ENCODE measurements at places on chromosomes 5 and 9.
A peak's percentile ranks its signal among the peaks of the same experiment; 100 is the strongest.

- no peak for DNase-seq
Measured at GRCh38 chr5:132505641-132506040, 15.1 kb upstream of the IRF1 start.

DNA sequence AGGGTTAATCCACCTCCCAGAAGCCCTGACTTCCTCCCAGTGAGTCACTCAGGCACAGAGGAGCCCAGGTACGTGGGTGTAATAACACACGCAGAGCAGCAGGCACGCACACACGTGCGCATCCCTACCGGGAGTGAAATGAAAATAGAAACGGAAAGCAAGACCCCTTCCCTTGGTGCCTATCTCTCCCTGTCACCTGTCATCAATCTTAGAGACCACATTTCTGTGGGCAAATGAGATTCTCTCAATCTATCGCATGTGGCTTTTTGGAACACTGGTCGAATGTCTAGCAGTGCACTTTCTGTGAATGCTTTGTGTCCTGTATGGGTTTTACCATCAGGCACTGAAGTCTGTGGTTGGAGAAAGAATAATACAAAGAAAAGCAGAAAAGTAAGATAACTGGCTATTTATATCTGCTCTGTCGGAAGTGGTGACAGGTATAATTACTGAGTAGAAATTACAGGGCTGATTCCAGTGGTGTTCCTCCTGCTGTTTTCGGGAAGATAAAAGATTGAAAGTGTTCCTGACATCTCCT is 137.7 kb upstream of the GRIA1 start:
- DNase-seq: no peak

- DNase-seq: no peak
Measured at GRCh38 chr5:27854243-27854852, 816.0 kb upstream of the CDH9 start.

- DNase-seq: no peak
Measured at GRCh38 chr9:129354498-129354897, 176.4 kb upstream of the IER5L start.

DNA sequence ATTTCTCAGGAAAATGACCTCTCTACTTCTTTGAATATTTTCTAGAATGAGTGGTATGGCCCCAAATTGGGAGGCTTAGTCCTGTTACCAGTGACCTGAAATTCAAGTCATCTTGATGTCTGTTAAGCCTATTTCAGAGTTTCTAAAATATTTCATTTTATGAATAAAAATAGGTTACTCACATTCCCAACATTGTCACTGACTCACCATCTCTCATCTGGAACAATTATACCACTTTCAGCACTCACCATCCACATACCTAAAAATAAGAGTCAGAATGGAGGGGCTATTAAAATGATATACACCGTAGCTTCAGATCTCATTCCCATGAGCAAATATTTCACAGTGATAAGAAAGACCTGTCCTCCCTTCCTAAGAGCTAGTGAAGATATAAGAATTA is 71.8 kb downstream of the KIAA1958 start:
- no peak for DNase-seq

- no peak for DNase-seq
Measured at GRCh38 chr5:56108246-56108645, 113.5 kb upstream of the IL6ST start.

GRCh38 chr5:109630093-109630492 is 59.6 kb upstream of the MAN2A1 start:
- DNase-seq: no peak

- DNase-seq: no peak
Measured at GRCh38 chr5:109866051-109866450, 176.3 kb downstream of the MAN2A1 start.

- no peak for DNase-seq
Measured at GRCh38 chr5:78364005-78364404, 3.6 kb downstream of the SCAMP1 start.

GRCh38 chr5:9428272-9428671 is 117.6 kb downstream of the SEMA5A start:
- no peak for DNase-seq

- peak; percentile 56 for DNase-seq
Measured at GRCh38 chr9:69674716-69675438, 2.7 kb upstream of the APBA1 start.

DNA sequence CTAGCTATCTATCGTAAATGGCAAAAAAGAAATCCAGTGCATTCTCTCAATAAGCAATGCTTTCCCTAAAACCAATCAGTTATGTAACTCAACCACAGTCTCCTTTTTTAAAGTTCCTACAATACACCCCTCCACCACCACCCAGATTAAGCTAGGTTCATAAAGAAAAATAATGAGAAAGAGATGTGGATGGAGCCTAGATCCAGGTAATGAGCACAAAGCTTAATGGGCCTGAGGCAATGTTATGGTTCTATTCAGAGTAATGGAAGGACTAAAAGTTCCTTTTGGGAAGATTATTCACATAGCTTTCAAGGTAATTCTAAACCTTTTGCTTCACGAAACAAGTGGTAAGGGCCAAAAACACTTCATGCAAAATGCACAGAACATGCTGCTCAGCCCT is 113.5 kb downstream of the MPDZ start:
- DNase-seq: peak; percentile 42

GRCh38 chr9:77597057-77597456 is 51.1 kb downstream of the GNA14 start:
- DNase-seq: no peak

DNA sequence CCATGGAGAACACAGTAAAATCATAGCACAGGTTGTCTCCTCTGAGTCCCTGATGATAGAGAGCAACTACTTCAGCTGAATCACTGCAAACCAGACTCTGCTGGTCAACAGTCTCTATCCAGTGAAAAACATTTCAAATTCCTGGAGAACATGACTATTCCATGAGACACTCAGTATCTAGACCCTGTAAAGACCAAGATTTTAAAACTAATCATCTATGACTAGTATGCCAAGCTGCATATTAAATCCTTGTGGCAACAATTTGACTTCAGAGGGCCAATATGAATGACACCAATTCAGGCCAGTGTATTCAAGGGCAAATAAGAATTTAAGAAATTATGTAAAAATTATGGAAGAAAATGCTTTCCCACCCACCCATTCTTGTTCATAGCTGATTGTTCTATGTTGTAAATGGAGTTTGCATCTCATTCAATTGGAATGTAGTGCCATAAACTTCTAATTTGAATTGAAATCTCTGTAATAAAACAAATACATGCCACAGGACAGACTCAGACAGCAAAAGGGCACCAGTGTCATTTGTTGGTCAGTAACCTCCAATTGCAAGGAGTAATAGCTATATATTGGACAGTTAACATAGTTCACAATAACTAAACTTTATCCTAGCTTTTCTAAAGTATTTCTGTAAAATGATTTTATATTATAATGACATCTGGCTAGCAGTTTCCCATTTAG is 80.1 kb upstream of the LPAR1 start:
- DNase-seq: no peak

DNA sequence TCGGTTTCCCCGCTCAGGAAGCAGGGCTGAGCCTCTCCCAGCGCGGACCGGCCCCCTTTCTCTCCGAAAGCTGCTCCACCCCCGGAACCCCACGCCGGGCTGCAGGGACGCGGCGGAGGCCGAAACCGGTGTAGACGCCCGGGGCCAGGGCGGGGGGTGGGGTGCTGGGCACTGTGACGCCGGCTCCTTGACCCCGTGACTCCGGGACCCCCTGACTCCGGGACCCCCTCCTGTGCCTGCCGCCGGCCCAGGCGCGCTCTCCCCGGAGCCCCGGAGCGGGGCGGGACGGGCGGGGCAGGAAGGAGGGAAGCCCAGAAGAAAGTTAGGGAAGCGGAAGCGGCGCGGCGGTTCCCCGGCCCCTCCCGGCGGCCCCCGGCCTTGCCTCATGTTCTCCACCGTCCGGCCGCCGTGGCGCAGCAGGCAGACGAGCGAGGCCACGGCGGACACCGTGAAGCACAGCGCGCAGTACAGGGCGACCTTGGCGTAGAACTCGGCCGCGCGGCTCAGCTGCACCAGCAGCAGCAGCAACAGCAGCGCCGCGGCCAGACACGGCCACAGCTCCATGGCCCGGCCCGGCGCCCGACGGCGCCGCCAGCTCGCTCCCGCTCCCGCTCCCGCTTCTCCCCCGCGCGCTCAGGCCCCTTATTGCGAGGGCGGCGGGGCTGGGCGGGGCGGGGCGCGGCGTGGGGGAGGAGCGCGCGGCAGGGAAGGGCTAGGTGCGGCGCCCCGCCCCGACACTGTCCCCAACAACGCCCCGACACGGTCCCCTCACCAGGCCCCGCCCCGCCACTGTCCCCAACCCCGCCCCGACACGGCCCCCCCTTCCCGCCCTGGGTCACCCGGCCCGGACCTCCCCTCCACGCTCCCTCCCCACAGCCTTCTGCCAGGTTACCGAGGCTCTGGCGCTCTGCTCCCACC is at the start of gene AGPAT2:
Gene AGPAT2, minus strand, starts transcription at position 664 of the 918 bp plus-strand sequence. Its CDS starts 100 bp downstream, at position 564.
- DNase-seq: no peak

GRCh38 chr5:75992753-75993152 is 90.4 kb upstream of the SV2C start:
- DNase-seq: no peak

DNA sequence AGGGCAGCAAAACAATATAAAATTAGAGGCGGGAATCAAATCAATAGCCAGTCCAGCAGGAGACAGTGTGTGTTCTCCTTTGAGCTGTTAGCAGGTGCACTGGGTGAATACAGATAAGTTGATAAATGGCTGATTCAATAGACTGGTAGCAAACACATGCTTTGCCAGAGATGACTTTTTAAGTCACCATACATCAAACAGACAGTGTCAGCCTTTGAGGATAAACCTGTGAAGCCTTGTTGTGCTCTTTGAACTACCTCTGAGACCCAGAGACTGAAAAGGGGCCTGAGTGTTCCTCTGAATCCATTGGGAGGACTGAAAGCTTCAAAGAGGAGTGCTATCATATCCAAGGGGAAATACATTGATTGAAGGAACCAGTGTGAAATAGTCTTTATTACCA is 301.9 kb downstream of the RASEF start:
- no peak for DNase-seq

DNA sequence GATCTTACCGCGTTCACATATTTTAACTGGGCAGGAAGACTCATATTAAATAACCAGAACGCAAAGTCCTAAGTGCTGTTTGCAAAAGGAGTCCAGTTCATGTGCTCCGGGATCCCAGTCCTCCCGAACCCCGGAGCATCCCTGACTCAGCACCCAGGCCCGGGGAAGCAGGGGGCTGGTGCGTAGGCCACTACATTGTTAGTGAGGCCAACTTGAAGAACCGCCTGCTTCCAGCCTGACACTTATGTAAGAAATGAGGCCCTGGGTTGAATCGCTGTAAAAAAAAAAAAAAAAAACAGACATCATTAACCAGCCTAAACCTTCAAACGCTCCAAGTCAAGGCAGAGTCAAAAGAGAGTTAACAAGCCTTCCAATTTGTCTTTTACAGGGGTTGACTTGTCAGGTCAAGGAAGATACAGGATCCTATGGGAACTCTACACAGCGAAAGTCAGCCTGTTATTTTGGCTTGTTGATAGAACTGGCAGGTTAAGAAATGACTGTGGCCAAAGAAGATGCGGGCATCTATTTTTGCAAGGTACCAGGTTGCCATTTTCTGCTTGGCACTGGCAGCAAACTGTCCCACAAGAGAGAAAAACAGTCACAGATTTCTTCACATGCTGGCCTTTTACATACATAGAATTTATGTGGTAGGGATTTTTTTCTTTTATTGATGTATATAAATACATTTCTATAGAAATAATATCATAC is 93.3 kb downstream of the ACTL7B start:
- DNase-seq: no peak

DNA sequence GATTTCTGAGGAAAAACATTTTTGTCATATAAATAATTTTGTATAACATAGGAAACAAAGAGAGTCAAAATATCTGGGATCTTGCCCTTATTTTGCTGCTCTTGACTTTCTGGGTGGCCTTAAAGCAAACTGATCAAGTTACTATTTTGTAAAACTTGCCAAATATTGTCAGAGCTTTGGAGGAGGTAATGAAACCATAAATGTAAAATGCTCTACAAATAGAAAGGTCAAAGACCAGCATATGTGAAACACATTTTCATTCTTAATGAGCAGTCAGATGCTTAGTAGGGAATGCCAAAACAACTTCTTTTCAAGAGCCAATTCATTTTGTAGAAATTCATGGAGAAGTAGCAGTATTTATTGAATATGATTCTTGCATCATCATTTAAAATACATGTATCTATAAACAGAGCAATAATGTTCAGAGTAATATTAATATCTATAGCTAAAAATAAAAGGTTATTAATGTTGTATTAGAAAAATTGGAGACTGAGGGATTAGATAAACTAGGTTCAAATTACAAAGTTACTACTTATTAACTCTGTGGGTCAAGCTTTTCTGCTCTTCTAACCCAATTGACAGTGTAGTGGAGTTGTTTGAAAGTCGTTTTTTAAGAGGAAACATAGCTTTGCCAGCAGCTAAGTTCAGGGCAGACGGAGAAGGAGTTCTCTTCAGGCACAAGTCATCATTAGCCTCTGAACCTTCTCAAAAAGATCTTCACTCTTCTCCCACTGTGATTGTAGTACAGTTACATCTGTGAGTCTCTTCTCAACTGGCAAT is 2053.1 kb downstream of the EFNA5 start:
- DNase-seq: no peak
